ENCODE measurements at places on chromosomes 7 and 10.

DNA sequence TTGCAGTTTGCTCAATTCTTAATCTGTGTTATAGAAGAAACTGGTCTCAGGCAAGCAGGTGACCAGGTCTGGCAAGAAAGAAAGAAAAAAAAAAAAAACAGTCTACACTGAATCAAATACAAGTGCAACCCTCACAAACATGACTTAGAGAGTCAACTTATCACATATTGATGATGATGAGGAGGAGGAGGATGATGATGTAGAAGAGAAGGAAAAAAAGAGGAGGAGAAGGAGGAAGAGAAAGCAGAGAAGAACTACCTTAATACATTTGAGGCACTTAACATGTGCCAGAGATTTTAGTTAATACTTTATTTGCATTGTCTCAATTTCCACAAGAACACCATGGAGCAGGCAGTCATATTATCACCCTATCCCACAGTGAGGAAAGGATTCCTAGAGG lies 91.5 kb downstream of the GLI3 start:
- DNase-seq = no peak

DNA sequence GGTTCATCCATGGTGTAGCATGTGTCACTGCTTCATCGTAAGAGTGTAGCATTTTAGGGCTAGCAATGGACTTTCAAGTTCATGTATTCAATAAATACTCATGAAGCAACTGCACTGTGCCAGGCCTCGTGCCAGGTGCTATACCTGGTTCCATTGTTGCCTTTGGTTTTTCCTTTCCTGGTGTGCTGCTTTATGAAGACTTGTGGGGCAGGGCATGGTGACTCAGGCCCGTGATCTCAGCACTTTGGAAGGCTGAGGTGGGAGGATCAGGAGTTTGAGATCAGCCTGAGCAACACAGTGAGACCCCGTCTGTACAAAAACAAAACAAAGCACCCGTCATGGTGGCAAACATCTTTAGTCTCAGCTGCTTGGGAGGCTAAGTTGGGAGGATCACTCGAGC lies 2.2 kb upstream of the CPA4 start:
- no peak for DNase-seq

DNA sequence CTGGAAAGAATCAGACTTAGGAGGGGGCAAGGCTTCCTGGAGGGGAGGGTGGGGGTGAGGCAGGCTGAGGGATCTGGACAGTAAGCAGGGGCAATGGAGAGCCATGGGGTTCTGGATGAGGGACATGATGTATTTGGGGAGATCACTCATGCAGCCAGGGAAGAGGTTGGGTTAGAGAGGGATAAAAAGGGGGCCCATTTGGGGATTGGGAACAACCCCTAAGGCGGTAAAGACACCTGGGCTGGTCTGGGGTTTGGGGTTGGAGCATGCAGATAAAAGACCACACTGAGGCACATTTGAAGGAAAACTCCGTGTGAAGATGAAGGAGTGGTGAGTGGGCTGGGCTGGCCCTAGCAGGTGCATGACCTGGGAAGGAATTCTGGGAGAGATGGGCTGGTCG lies 30.8 kb downstream of the HIF1AN start:
- DNase-seq = no peak

- no peak for DNase-seq
Observed at GRCh38 chr10:23376229-23376655, 31.6 kb upstream of the C10orf67 start.

- no peak for DNase-seq
Observed at GRCh38 chr7:99677648-99678045, 2.1 kb downstream of the CYP3A5 start.

DNA sequence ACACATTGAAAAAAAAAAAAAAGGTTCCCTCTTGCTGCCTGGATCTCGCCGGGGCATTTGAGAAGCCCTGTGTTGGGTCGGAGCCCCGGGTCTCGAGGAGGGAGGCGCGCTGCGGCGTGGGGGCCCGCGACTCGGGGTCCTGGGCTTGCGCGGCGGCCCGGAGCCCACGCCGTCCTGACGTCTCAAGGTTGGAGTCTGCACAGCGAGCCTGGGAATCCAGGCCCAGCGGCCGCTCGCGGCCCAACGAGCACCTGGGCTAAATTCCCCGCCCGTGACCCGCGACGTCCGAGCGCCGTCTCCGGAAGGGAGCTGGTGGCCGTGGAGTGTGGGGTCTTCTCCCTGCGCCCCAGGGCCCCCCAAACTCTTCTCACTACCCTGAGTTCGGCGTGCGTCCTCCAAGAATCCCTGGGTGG lies 1.4 kb upstream of the CTBP2 start:
- no peak for DNase-seq

GRCh38 chr10:114566064-114566463 lies 92.0 kb downstream of the ABLIM1 start:
- DNase-seq = no peak

Measured in GM19239 (cell line).